GDM1 (cell line): ENCODE measurements at places on chromosomes 2 and 18.
A peak's percentile ranks its signal among the peaks of the same experiment; 100 is the strongest.

DNA sequence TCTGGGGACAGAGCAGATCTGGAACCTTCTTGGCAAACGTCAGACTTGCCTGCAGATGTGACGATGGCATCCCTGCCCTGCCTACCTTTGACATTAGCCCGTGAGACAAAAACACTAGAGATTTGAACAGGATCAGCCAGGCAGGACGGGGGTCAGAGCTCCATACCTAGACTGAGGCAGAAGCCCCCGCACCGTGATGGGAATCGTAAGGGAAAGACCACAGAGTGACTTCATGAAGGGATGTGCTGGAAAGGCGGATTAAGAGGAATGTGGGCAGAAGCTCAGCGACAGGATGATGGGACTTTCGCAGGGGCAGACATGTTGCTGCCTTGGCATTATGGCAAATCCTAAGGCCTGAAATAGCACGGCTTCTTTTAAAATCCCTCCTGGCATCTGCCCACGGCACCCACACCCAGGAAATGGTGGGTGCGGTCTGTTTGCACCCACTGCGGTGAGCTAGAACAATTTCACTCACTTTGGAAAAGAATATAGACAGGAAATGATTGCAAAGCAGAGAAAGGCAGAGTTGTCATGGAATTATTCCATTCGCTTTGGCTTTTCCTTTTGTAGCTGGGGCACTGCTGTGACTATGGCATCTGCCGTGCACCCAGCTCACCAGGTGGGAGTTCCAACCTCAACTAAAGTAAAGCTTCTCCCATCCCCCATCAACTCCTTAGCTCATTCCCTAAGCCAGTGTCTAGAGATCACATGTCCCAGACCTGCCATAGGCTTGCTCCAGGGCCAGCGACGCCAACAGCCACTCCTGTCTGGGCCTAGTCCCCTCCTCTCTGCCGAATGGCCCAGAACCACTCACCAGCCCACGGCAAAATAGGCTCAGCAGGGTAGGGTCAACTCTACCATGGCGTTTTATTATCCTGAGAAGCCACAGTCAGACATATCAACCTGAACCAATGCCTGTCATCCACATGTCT lies 112.7 kb upstream of the NPAS2 start:
- no peak for DNase-seq

DNA sequence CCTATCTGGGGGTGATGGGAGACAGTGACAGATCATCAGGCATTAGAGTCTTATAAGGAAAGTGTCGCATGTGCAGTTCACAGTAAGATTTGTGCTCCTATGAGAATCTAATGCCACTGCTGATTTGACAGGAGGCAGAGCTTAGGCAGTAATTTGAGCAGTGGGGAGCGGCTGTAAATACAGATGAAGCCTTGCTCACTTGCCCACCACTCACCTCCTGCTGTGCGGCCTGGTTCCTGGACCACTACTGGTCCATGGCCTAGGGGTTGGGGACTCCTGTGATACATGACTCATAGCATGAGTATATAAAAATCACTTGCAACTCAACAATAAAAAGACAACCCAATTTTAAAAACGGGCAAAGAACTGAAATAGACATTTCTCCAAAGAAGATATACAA lies 71.1 kb upstream of the ACAA2 start:
- no peak for DNase-seq

GRCh38 chr2:182952741-182953450 lies 85.4 kb downstream of the NCKAP1 start:
- DNase-seq: no peak

DNA sequence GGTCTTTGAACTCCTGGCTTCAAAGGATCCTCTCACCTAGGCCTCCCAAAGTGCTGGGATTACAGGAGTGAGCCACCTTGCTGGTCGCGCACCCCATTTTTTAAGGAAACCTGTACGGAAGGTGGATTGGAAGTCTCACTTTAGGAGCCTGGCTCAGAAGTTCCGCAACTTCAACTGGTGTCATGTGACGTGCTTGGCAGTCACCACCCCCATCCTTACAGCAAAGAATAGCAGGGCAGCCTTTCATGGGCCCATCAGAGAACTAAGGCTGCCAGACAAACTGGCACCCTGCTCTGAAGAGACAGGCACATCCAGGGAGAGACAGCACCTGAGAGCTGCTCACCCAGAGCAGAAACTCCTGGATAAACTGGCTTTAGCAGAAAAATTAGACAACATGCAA lies 3.3 kb upstream of the SLC66A2 start:
- DNase-seq: no peak

- no peak for DNase-seq
Observed at GRCh38 chr18:27120246-27120645, 64.9 kb downstream of the CHST9 start.

- peak; percentile 3 for DNase-seq
Observed at GRCh38 chr2:233498126-233498525, 68.5 kb downstream of the USP40 start.

- no peak for DNase-seq
Observed at GRCh38 chr2:234587341-234588053, 90.6 kb upstream of the ARL4C start.
